Mammary epithelial cell (primary cell): ENCODE measurements at places on chromosomes 5 and 9. TPM values are rescaled to one million over a fixed set of nuclear protein-coding genes. Genes with fewer than 3 reads are reported as not detected.

The OR1Q1 gene
- total RNA-seq = not detected in 2 replicates

The CCL27 gene
- not detected for total RNA-seq

The CCIN gene
- not detected in 2 replicates for total RNA-seq

The GDNF gene
- total RNA-seq = 0.17 TPM

The SLC46A2 gene
- not detected for total RNA-seq

The ADGRD2 gene
- total RNA-seq = 0.50 TPM

The PDZD2 gene
- total RNA-seq = 0.33 TPM

The HCN1 gene
- total RNA-seq = not detected in 2 replicates

The DIPK1B gene
- total RNA-seq = 0.50 TPM

The FOXD4L3 gene
- total RNA-seq = 0.33 TPM

The PFN3 gene
- not detected for total RNA-seq

The PCDHAC2 gene
- total RNA-seq = 3.7 TPM

The PCA3 gene
- total RNA-seq = not detected in 2 replicates

The ARHGEF37 gene
- 35.2 TPM for total RNA-seq

The SHISAL2B gene
- total RNA-seq = not detected

The PCDHGB2 gene
- 1.7 TPM for total RNA-seq
